ENCODE measurements at places on chromosomes 12 and 14.

GRCh38 chr14:77200406-77200985 lies 18.9 kb downstream of the TMEM63C start:
- peak; percentile 92 for DNase-seq

GRCh38 chr12:6950401-6950801 lies 755 bp upstream of the PTPN6 start:
- no peak for DNase-seq

GRCh38 chr14:105064001-105064400 lies 1.2 kb downstream of the GPR132 start:
- no peak for DNase-seq

GRCh38 chr12:22287101-22287500 lies 47.4 kb downstream of the ST8SIA1 start:
- no peak for DNase-seq

- no peak for DNase-seq
These were observed 40.2 kb downstream of the MOK start for GRCh38 chr14:102264775-102265174.

- no peak for DNase-seq
These were observed 8.5 kb downstream of the RDH12 start for GRCh38 chr14:67710209-67710608.

DNA sequence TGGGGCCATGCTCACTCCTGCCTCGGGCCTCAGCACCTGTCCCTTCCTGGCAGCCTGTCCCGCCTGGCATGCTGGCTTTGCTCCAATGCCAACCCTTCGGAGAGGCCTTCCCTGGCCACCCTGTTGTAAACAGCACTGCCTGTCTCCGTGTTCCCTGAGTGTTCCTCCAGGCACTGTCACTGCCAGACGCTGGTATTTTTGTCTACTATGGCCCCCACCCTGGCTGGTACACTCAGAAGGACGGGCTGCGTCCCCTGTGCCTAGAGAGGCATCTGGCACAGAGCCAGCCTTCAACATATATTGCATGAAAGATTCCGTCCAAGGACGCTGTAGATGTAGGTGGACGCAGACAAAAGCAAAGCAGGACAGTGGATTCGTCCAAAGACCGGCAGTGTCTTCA lies 2.7 kb upstream of the ASPG start:
- no peak for DNase-seq

- DNase-seq: no peak
These were observed 85.1 kb downstream of the GCH1 start for GRCh38 chr14:54817506-54817905.
